ENCODE measurements at places on chromosomes 6 and 20.

- no peak for DNase-seq
Measured at GRCh38 chr20:33859157-33859695, 48.1 kb downstream of the CHMP4B start.

DNA sequence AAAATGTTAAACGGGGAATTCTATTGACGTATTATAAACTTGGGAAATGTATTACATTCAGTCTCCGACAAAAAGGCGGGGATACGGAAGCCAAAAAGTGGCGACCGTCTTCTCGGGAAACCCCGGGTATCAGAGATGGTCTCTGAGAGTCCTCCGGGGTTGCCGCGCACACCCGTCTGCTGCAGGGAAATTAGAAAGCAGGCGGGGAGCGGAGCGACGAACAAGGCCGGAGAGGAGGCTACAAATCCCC is 1.5 kb downstream of the SALL4 start:
- peak; percentile 52 for DNase-seq

GRCh38 chr20:64035066-64035932 is 683 bp upstream of the C20orf204 start:
- peak; percentile 72 for DNase-seq

DNA sequence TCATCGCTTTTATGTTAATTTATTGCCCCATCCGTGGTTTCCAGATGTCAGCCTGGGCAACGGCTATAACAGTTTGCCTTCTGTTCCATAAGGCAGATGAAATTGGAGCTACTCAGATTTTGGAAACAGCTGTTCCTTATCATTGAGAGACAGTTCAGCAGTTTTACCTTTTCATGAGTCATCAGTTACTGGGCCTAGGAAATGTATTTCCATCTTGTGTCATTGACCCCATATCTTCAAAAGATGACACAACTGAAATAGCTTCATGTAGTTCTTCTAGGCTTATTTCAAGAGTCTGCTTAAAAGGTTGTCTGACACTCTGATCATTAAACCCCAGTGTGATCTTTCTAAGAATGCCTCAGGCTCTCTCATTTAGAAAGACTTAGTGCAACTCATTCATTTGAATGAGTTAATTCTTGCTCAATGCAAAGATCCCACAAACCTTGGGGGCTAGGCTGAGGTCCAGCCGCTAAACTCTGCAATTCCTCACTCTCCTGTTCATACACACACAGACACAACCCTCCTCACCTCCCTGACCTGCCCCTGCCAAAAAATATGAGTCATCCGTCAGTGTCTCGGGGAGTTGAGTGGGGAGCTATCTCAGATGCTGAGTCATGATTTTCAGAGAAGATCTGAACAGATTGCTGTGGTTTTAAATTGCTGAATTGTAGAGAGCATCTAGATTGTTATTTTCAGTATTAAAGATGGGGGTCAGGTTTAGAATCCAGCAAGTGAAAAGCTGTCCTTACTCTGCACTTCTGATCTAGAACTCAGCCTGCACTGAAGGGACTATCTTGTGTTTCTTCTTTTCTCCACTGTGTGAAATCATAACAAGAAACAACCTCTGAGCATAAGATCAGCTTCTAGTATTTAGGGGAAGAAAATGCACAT is 61.8 kb downstream of the RPP40 start:
- DNase-seq = peak; percentile 67

DNA sequence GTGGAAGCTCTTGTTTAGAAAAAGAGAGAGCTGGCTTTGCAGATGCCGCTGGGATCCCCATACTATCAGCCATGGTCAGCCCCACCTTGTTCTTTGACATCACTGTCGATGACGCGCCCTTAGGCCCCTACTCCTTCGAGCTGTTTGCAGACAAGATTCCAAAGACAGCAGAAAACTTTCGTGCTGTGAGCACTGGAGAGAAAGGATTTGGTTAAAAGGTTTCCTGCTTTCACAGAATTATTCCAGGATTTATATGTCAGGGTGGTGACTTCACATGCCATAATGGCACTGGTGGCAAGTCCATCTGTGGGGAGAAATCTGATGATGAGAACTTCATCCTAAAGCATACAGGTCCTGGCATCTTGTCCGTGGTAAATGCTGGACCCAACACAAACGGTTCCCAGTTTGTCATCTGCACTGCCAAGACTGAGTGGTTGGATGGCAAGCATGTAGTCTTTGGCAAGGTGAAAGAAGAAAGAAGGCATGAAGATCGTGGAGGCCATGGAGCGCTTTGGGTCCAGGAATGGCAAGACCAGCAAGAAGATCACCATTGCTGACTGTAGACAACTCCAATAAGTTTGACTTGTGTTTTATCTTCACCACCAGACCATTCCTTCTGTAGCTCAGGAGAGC is 2.4 kb upstream of the BLCAP start:
- peak; percentile 15 for DNase-seq

DNA sequence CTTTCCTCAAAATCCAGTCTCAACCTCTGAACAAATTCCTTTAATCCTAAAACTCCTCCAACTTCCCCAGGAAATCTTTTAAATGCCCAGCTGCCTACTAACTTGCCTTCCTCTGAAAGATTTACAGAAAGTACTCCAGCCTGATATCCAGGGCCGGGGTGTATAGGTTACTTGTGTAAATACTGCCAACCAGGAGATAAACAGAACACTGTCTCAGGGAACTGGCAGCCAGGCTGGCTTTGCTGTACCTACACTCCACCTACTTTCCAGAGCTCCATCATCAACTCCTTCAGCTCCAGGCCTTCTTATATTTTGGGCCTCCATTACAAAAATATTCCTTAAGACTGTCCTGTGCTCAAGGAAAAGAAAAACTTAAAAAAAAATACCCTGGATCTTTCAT is 85.9 kb downstream of the CEP162 start:
- no peak for DNase-seq

GRCh38 chr20:11546939-11547338 is 370.8 kb upstream of the BTBD3 start:
- DNase-seq = no peak

GRCh38 chr20:35699127-35699956 is at the start of the genes NFS1 and ROMO1:
Gene NFS1, minus strand, starts transcription at chr20:35699352. Its CDS starts 64 bp downstream, at chr20:35699288.
Gene ROMO1, plus strand, starts transcription at chr20:35699405. Its CDS starts 228 bp downstream, at chr20:35699633.
- peak; percentile 94 for DNase-seq

GRCh38 chr20:34331838-34332237 is 28.7 kb upstream of the AHCY start:
- DNase-seq = no peak

DNA sequence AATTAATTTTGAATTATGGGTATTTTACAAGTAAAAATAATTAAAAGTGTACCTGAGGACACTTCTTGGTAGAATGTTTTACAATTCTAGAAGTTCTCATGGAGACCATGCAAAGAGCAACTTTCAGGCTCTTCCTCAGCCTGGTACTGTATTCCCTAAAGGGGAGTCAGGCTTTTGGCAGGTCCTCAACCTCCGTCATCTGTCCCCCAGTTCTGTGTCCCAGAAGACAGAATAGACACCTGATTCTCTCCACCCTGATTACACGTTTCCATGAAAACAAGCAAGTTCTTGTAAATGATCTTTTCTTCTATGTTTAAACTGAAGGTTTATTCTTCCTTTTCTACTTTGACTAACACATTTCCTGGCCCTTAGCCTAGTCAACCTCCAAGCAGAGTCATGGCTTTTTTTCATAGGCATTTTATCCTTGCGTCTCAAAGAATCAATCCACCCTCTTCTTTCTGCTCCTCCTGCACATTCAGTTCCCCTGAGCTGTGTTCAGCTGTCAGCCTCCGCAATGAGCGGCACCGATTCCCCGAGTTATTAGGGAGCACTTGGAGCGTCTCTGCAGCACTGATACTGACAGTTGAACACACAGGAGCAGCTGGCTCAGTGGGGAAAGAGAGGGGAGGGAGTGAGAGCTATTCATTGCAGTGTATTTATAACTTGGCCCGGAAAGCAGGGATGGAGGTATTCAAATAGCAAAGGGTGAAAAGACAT is 1082.4 kb upstream of the MAP3K7 start:
- DNase-seq = no peak

GRCh38 chr6:162907876-162908481 is 180.2 kb downstream of the PACRG start:
- DNase-seq = no peak

DNA sequence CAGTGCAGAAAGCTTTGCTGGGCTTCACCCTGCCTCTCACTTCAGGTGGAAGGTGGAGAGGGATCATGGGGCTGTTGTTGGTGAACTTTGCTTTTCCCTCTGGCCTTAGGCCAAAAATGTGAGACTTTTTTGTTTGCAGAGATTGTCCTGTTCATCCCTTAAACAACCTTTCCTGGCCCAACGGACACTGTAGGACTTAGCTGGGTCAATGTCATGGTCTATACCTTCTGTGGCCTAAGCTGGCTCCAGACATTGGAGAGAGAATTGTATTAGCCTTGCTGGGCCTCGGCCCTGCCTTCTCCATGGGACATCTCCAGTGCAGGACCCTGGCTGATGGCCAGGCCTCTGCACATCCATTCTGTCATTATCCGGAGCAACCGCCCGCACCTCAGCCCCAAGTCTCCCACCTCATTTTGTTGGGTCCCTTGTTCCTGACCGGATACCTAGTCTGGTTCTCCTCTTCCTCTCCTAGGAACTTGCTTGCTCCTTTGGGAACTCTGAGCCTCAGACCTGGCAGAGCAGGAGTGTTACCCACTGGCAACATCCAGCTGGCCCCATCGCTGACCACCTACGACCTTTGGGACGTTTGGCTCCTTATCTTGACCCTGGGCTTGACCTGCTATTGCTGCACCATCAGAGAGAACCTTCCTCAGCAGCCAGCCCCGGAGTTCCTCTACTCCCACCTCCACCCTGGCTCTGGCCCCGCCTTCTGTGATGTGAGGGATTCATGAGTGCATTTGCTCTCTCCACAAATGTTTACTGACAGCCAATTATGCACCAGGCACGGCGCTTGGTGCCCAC is 128.2 kb downstream of the BANF2 start:
- no peak for DNase-seq

DNA sequence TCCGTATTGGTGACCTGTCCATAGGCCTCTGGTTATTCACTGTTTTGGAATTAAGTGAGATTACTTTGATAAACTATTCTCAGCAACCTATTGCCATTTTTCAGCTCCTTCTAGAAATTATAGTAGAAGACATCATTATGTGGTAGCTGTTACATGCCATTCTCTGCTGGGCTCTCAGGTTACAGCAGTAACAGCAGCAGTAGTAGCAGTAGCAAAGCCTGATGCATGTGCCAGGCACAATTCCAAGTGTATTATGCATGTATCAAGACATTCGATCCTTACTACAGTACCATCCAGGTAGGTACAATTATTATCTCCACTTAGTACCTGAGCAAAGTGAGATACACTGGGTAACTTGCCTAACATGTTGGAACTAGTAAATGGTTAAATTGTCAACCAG is 74.3 kb downstream of the RPS12 start:
- no peak for DNase-seq

DNA sequence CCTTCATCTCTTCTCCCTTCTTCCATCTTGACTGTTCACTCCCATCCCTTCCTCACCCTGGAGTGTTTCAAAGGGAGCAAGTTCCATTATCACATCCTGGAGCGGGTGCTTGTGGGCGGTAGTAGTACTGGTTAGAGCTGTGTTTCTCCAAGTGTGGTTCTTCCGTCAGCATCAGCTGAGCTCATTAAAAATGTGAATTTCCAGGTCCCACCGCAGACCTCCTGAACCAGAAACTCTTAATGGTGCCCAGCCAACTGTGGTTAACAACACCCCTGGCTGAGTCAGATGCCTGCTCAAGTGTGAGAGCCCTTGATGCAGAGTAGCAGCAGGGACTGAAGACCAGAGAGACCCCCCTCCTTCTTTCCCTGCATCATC is 24.4 kb downstream of the ANGPT4 start:
- no peak for DNase-seq

DNA sequence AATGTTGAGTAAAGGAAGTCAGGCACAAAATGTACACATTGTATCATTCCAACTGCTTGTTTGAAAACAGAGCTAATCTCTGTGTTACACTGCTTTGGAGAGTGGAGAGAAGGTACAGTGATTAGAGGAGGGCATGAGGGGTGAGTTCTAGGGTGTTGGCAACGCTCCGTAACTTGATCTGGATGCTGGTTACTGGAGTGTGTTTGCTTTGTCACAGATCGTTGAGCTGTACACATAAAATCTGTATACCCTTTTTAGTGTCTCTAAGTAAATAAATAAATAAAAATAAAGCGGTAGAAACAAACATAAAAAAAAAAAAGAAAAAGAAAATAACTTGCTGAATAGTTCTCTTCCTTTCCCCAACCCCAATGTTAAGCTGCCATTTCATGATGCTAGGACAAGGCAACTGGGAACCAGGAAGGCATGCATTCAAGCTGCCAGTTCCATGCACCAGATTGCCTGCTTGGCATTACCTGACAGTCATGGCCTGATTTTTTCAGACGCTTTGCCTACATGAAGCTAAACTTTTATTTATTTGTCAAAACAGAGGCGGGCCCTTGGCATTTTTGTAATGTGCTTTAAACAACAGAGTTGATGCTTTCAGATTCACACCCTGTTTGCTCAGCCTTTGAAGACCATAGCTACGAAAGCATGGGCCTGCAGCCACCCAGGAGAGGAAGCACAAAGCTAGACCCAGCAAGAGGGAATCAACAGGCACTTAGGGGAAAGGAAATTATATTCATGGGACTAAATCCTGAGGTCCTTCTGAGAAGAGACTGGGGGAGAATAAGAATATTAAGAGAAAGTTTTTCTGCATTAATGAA is 21.2 kb downstream of the TNFRSF21 start:
- DNase-seq = no peak

DNA sequence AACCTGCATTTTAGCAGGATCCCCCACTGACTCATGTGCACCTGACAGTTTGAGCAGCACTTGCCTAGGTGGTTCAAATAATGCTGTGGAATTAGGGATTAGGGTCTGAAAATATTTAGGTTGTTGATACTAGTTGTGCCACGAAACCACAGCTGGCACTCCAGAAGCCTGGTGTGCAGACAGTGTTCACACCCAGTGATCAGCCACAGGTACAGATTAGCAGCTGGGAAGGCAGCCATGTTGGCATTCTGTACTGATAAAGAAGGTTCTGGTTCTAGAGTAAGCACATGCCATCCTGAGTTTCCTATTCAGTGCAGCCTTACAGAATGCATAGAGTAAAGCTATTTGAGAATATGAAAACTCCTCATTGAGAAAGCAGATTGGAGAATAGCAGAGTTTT is 30.1 kb downstream of the TMEM74B start:
- no peak for DNase-seq

DNA sequence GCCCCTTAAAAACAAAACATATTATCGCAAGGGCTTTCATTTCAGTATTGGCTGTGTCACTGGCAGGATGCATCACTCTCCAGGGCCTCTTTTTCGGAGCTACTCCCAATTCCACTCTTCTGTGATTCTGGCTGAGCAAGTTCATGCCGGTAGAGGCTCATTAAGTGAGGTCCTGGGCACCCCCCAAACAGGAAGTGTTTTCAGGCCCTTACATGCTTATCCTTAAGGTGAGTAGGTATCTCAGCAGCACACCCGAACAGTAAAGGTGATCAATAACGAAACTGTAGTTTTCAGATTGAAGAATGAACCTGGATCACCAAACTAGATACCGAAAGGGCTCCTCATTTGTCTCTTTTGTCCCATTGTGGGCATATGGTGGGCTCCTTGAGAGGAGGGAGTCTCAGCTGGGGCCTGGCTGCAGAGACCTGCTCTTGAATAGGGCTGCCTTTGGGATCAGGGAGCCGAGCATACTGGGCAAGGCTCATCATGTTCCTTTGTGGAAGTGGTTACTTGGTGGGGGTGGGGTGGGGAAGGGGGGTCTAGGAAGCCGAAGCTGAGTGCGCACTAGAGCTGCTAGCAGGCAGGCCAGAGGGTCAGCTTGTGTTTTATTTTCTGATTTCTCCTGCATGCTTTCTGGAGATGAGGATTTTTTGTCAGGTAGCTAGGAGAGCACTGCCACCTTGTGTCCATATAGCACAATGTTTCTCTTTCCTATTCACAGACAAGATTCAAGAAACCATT is 65.2 kb downstream of the CDS2 start:
- no peak for DNase-seq
